ENCODE measurements at places on chromosomes 12 and 14.

GRCh38 chr14:79278798-79279644 lies 932.3 kb downstream of the DIO2 start:
- peak; percentile 27 for DNase-seq

DNA sequence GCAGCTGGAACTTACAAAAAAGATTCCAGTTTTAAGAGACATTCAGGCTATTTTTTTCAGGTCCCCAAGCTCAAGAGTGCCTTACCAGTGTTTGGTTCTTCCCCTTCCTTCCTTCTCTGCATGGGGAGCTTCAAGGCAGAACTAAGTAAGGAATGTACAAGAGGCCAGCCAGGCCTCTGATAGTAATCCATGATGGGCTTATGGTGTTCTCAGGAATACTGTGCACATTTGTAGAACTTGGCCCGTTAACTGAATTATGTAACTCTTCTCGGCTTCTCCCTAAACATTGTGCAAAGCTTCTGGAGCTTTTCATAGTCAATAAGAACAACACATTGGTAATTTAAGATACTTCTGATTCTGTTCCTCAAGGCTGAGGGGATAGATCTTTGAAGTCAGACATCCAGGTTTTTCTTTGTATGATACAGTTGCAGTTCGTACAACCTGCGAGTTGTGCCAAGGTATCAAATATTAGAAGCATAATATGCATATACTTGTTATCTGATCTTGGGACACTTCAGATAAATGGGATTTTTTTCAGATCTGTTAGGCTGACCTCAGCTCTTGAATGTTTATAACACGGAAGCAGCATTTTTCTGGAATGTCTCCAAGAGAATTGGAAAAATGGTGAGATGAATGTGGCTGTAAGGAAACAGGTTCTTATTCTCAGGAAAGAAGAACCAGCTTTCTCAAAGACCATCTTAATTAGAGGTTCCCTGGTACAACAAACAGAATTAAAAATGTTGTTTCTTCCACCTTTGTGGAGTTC lies 148.6 kb downstream of the ANO4 start:
- DNase-seq, result no peak

GRCh38 chr12:129607301-129607700 lies 296.5 kb downstream of the TMEM132D start:
- no peak for DNase-seq

GRCh38 chr14:54674046-54674741 lies 107.3 kb downstream of the SAMD4A start:
- DNase-seq, result no peak

- DNase-seq, result no peak
Measured at GRCh38 chr14:101495827-101496775, 65.2 kb upstream of the DIO3 start.

DNA sequence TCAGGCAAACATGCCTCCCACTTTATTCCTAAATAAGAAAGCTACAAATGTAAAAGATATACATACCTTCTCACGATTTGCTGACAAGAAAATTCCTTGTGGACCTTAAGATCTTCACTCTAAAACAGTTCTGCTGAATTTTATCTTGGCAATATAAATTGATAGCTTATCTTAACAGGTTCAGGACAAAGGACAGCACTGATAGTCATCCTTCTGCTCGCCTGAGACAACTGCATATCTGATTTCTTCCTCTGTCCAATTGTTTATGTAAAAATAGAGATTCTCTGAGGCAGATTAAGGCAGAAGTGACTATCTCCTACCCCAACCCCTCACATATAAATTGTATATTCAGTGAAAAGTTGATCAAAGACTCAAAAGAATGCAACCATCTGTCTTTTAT lies 44.9 kb downstream of the CAPZA3 start:
- no peak for DNase-seq

DNA sequence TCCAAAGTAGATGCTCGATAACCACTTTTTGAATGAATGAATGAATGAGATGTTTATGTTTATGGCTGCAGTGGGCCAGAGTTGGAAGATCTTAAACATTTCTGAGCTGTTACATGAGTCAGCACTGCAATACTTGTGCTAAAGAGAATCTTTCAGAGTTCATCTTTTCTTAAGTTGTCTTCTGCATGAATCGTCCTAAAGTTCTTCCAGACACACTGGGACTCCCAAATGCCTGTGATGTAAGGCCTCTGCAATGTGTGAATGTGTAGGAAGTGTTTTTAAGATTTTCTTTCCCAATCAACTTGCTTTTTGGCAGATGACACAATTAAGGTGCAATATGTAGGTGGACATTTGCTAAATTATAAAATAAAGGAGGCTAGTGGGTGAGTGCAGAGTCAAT lies 50.3 kb upstream of the TRIM9 start:
- peak; percentile 29 for DNase-seq

DNA sequence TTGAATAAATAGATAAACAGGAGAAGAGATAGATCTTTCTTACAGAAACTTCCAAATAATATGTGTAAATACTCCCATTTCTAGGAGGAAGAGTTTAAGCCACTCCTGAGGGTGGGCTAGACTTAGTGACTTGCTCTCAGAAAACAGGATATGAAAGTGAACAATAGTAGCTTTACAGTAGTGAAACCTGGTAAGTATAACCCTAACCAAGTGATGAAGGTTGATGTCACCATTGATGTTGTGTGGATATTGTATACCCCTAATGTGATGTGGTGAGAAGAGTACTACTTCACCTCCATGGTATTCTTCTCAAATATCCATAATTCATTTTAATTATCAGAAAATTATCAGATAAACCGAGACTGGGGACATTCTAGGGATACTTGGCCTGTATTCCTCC lies 20.9 kb downstream of the AKAP6 start:
- DNase-seq, result no peak

DNA sequence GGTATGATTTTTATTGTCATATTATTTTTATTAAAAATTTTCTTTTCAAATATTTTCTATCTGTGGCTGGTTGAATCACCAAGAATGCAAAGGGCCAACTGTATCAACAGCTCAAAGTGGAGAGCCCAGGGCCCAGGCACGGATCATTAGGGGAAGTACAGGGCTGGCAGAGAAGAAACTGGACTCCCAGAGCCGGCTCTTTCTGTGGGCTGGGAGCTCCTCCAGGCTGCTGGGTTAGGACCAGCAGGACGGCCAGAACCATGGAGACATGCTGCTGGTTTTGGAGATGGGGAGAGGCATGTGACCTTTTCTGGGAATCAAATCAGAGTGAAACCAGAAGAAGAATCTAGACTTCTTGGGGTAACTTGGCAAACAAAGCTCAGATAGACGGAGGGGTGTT lies 220.5 kb downstream of the CACNA1C start:
- peak; percentile 82 for DNase-seq

DNA sequence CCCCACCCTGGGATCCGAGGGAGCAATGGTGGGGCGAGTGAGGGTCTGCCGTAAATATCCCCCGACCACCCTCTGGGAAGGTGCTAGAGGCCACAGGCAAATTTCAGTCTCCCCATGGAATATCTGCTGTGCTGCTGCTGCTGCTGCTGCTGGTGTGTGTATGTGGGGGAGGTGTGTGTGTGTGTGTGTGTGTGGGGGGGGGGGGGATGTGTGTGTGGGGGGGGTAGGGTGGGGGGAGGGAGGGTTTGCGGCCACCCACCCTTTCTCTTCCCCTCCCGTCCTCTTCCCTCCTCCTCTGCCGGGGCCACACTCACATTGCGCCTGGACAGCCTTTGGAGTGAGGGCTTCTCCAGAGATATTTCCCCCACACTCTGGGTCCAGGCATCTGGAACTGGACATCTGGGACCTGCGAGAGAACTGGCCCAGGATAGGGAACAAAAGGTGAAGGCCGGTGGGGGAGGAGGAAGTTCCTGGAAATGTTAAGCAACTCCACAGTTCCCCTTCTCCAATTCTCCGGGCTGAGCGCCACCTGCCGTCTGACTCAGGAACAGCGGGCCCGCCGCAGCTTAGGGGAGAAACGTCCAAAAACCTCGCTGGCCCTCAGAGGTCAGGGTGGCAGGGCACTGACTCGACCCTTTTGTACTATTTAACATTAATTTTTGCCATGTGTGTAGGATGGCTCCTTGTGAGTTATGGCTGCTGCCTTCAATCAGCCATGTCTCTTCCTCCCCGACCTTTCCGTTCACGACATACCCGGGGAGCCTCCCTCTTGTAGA lies at the start of gene C1RL:
TSS of gene C1RL (minus strand) at position 419 of the 776 bp plus-strand sequence. CDS start at position 385, 34 bp downstream.
- DNase-seq, result peak; percentile 93

DNA sequence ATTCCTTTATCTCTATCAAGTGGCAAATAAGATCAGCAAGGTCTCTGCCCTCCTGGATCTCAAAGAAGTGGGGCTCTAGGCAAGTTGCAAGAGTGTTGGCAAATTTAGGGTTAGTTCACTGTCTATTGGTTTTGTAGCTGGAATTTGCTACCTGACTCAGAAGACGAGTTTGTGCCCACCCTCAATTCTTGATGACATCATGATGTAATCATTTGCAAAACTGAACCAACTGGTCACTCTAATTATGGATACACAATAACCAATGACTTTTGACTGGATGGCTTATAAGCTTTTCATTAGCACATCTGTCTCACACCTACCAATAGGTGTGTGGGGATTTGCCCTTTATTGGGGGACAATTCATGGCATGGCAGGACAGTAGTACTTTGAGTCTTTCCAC lies 4.6 kb downstream of the TMEM233 start:
- DNase-seq, result no peak

DNA sequence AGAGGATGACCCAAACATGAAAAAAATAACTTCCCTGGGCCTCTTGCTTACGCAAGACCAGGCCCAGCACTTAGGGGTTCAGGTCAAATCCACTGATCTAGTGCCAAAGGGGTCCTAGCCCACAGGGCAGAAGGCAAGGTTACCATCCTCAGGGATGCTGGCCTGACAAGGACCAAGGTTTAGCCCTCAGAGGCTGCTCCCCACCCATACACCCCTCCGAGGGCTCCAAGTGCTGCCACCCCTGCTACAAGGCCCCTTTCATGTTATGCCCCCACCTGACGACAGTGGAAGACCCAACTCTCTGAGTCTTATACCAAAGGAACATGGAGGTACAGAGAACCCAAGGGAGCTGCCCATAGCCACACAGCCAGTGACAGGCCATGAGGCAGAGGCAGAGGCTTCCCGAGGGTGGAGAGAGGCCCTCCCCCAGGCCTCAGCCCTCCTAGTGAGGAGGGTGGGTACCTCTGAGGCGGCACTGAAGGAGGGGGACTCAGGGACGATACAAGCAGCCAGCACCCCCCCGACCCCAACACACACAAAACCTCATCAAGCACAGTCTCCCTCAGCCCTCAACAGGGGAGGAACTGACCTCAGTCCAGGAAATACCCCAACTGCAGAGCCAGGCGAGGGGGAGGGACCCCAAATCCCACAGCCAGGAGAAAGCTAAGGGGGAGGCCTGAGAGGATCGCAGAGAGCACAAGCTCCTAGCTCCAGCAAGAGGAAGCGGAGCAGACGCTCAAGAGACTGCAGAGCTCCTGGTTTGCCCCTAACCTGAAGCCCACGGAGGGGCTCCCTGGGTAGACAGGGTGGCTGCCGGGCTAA lies 37.0 kb downstream of the ANAPC7 start:
- no peak for DNase-seq

DNA sequence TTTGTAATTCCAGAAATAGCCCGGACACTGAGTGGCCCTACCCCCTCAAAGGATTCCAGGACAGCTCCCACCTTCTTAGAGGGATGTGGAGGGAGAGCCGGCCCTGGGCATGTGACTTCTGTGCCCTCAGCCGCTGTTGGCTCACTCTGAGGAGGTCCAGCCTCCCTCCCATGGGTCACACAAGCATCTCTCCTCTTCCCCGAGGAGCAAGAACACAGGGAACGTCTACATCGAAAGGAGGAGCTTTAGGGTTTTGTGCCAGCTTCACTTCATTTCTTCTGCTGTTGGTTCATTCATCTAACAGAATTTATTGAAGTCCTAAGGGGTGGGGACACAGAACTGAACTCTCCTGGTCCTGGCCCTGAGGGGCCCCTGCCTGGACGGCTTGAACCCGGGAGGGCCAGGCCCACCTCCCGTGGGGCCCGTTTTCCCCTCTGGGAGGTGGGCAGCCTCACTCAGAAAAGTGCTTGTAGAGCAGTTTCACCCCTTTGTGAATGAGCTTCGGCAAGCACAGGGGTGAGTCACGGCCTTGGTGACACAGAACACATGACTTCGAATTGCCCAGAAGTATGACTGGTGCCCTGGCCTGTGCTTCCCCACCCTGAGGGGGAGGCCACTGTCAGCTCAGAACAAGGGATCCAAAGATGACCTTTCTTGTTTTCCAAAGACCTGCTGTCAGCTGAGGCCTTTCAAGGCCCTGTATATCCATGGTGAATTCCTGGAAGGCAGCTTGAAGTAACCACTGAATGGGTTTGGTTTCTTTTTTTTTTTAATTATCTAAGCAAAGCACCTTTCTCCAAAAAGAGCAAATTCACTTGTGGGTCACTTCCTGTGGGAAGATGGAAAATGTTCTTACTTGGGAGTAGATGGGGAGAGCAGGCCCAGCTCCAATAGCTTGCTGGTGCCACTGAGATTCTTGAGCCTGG lies 39.2 kb downstream of the NFKBIA start:
- DNase-seq, result peak; percentile 71

- DNase-seq, result no peak
Measured at GRCh38 chr12:120137833-120138232, 21.3 kb upstream of the RAB35 start.

DNA sequence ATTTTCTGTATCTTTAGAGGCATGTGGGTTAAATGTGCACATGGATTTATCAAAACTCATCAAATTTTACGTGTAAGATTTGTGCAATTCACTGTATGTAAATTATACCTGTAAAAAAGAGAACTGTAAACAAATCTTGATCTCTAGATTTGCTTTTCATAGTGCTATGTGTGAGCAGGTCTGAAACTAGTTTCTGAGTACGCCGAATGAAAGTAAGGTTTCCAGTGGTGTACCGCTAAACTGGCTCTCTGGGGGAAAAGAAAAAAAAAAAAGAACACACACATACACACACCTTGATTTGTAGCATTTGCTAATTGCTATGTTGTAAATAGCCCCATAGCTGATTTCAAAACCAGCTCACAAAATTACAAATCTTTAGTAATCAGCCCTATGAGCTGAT lies 8.6 kb upstream of the SLC41A2 start:
- DNase-seq, result no peak

DNA sequence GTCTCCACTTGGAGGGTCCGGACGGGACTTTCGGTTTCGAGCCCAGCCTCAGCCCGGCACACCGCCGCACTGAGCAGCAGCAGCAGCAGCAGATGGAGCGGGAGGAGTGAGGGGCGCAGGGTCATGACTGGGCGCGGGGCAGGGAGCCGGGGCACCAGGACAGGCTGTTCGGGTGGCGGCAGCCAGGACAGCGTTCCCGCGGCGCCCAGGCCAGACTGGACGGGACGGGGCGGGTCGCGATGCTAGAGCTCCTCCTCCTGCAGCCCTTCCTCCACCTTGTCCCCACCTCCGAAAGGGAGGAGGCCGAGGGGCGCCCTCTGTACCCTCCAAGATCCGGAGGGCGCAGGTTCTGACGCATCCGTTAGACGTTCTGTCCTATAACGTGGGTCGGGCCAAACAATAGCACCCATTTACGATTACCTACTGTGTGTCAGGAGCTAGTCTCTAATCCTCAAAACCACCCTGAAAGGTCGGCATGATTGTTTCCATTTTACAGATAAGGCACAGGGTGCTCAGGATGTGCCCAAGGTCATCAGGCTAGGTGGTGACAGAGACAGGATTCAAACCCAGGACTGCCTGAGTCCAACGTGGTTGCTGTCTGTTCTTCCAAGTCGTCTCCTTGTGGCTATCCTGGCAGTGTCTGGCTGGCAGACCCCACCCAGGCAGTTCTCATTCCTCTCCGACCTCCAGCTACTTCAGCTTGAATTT lies at the start of gene FKBP11:
TSS of gene FKBP11 (minus strand) at position 189 of the 708 bp plus-strand sequence. CDS start at position 125, 64 bp downstream.
- peak; percentile 54 for DNase-seq

All from fibroblast of gingiva (primary cell).